Activated T-cell treated with anti-CD3 and anti-CD28 coated beads for 24 hours (primary cell): ENCODE measurements at places on chromosomes 6 and 20.

DNA sequence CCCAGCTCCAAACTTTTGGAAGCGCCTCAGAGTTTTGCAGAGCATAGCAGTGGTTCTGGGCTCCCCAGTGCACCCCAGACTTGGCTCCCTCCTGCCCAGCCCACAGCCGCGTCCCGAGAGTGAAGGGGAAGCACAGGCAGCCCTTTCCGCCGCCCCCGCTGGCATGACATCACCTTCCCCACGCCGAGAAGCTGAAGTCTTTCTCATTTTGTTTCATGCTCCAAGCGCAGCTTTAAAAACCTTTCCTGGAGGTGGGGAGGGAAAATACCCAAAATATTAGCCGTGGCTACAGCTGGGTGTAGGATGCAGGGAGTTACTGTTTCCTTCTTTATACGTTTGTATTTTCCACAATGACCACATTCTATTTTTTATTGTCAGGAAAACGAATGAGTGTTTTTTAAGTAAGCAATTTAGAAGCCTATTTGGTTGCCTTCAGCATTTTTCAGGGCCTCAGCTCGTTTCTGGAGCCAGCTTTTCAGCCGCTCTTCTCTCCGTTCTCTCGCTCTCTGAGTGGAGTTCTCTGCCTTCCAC, 72.9 kb downstream of the SNX5 start:
- DNase-seq, result peak; percentile 52

GRCh38 chr6:41626917-41627316, 11.4 kb upstream of the MDFI start:
- DNase-seq, result no peak

GRCh38 chr6:94289131-94289530, 869.8 kb upstream of the EPHA7 start:
- DNase-seq, result no peak

- DNase-seq, result no peak
Measured at GRCh38 chr6:133973109-133973971, 20.3 kb downstream of the TBPL1 start.

GRCh38 chr20:46135856-46136633, 17.9 kb downstream of the CD40 start:
- no peak for DNase-seq

DNA sequence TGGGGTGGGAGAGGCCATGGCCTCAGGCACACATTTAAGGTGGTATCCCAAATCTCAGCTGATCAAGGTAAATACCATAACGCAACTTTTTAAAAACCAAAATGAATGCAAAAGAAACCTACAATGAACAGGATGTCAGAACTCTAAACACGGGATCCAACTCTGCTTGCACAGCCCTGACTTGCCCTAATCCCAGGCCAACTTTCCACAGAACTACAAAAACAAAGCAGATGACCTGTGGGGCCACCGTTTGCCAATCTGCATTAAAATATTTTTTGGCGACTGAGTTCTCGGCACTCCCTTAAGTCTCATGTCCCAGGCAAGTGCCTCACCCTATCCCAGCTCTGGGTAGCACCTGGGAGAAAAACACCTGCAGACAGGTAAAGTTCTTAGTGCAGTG, 110.5 kb downstream of the ZFP64 start:
- no peak for DNase-seq

GRCh38 chr6:2797564-2798031, 32.4 kb downstream of the WRNIP1 start:
- DNase-seq, result no peak

GRCh38 chr6:134508862-134509498, 191.1 kb upstream of the SGK1 start:
- DNase-seq, result no peak

GRCh38 chr6:92124200-92124651, 1295.1 kb downstream of the EPHA7 start:
- no peak for DNase-seq

- DNase-seq, result no peak
Measured at GRCh38 chr6:158908606-158909005, 89.4 kb upstream of the EZR start.

DNA sequence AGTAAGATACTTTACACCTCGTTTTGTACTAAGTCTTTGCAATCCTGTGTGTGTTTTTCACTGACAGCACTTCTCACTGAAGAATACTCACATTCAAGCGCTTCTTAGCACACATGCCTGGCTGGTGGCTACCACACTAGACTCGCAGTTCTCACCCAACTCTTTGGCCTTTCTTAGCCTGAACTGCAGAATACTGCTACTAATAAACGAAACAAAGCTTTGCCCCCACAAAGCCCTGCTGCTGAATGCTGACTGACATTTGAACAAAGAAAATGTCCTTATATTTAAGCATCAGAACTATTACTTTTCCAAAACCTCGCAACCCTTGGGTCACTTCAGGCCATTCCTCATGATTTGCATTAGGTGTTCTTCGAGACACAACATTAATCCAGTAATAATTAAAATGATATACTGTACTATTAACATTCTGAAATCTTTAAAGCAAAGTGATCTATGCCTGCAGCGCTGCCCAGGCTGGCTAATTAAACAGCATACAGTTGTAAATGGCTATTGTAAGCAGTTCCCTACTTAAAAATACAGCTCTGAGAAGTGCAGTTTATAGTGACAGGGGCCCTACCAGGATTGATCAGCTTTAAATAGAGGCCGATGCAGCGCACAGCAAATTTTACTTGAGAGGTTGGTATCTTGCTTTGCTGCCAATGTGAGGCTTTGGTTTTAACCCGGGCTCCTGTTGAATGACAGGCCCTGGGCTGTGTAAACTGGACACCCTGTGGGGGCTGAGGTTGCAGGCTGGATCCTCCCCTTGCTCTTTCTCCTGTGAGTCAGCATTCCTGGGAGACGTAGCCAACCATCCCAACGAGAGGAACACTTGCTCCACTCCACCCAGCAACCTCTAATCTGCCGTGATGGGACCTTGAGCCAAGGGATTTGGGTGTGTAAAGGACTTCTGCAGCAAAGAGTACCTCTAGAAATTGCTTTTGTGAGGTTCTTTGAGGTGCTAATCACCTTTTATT, 899.0 kb downstream of the TFAP2A start:
- DNase-seq, result no peak

DNA sequence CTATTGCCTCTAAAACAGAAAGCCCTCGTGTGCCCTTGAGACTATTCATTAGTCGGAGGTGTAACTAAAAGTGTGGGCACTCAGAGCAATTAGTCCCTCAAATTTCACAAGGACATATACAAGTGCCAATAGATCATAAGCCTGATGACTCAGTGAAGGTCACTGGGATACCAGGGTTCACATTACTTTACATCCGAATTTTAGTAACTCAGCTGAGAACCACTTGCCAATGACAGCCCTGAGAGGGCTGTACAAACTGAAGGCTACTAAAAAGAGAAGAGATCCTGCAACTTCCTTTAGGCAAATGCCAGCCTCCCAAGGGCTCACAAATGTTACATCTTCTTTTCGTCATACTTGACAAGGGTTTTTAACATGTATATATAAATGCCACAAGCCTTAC, 369.6 kb downstream of the TENT5A start:
- DNase-seq, result no peak

DNA sequence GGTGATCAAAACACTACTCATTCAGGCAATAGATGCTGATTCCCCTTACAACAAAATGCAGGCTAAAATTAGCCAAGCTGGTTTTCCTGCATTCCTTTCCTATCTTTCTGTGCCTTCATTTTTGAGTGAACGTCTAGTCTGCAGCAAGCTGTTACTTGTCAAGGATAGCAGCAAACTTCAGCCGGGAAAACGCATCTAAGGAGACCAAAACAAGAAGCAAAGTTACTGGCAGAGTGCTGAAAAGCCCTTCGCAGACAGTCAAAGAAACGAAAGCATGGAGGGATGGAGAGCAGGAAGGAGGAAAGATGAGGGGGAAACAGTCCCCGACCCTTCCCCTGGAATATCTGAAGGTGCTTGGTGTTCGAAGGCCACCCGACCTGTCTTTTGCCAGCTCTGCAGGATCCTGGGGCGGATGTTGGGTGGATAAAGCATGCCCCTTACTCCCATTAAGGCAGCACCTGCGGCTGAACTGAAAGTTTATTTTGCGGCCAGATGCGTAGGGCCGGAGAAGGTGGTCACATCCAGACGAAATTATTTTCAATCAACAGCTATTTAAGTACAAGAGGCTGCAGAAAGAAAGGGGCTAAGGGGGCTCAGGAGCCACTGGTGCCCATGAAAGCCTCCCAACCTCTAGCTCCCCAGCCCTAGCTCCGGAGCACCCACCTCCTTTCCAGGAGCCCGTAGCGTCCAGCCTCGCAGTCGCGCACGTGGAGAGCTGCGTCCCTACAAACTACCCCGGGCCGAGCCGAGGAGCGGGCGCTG, 538 bp downstream of the FERMT1 start:
- no peak for DNase-seq

DNA sequence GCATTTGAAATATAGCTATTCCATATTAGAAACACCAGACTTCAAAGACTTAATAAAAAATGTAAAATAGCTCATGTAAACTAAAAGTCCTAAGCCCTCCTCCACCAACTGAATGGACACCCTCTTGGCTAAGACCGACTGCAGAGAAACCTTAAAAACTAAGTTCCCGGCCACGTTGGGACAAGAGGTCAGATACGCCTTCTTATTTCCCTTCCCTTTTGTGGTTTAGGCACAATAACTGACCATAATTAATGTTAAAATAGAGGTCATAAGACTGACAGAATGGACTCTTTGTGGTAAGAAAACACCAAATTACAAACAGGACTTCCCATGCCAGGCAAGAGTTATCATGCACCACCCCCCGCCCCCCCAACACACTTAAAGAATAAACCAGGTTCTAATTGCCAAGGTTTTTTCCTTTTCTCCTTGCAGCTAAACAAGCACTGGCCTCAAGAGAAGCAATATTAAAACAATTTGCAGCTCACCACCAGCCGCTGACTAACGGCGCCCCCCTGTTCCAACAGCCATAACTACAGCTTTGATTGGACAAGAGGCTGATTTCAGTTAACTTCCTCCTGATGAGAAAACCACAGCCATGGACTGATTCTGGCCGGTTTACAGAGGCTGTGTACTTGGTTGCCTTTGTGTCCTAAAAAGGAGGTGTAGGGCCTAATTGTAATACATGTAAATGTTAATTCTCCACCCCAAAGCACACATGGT, 10.7 kb upstream of the LAMP5 start:
- no peak for DNase-seq

DNA sequence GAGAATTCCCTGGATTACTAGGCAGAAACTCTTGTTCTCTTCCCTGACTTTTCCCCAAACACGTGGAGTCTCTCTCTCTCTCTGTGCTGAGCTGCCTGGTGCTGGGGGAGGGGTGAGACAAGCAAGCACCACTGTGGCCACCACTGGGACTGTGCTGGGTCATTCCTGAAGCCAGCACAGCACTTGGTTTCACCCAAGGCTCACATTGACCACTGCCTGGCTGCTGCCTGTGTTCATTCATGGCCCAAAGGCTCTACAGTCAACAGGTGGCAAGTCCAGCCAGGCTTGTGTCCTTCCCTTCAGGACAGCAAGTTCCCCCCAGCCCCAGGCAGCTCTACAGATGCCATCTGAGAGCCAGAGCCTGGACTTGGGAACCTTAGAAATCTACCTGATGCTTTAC, 92.2 kb downstream of the CTNNBL1 start:
- no peak for DNase-seq

DNA sequence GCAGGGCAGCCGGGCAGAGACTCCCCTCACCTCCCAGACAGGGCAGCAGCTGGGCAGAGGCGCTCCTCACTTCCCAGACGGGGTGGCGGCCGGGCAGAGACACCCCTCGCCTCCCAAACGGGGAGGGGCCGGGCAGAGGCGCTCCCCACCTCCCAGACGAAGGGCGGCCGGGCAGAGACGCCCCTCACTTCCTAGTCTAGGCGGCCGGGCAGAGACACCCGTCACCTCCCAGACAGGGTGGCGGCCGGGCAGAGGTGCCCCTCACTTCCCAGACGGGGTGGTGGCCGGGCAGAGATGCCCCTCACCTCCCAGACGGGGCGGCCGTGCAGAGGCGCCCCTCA, 6.6 kb upstream of the PRIM2 start:
- DNase-seq, result no peak

DNA sequence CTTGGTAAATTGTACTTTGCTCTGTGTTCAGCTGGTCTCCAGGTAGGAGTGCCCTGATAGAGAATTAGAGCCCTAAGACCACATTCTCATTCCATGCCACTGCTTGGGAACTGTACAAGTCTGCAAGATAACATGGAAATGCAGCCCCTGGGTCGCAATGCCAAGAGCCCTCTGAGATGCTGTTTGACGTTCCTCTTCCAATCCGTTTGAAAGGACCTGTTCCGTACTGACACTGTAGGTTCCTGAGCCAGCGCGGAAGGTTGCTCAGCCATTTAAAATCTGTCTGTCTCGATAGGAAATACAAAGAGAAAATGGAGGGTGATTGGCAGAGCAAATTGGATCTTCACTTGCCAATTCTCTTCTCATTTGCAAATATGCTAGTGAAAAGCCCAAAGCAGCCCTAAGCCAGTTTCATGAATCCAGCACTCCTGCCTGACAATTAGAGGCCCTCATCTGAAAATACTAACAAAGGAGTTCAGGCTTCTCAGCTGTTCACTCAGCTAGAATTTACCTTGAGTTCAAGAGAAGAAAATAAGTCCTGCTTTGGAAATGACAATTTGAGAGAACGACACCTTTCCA, 100.6 kb upstream of the AFDN start:
- DNase-seq, result no peak

DNA sequence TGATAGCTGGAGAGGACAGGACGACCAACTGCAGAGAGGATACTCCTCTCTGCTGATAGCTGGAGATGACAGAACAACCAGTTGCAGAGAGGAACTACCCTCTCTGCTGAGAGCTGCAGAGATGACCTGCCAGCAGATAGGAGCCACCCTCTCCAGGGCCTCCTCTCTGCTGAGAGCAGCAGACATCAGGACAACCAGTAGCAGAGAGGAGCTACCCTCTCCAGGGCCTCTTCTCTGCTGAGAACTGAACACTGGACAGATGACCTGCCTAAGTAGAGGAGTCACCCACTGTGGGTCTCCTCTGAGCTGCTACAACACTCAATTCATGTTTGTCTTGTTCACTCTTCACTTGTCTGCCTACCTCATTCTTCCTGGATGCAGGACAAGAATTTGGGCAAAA, 27.3 kb upstream of the ZBTB24 start:
- no peak for DNase-seq
